Fibroblast of skin of scalp (primary cell): ENCODE measurements at places on chromosomes 6 and 20.
A peak's percentile ranks its signal among the peaks of the same experiment; 100 is the strongest.

GRCh38 chr6:123402052-123402451 lies 234.7 kb downstream of the TRDN start:
- DNase-seq = no peak

GRCh38 chr6:79813143-79813850 lies 134.1 kb downstream of the ELOVL4 start:
- DNase-seq = peak; percentile 19

DNA sequence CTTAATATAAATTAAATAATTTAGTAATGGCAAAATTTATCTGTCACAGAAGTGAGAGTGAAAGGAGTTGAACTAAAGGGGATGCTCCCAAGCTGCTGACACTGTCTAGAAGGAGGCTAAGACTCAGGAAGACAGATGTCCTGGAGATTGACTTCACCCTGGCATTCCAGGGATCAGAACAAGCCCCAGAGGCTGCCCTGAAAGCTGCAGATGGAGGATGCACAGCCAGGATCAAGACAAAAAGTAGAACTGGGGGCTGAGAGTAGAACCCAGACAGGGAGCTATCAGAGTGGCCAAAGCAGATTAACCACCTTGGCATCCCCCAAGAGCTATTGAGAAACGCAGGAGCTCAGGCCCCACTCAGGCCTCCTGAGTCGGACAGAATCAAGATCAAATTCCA lies 189.2 kb upstream of the PLCB4 start:
- DNase-seq = no peak

GRCh38 chr6:5670811-5671561 lies 335.7 kb downstream of the NRN1 start:
- peak; percentile 37 for DNase-seq

- no peak for DNase-seq
Measured at GRCh38 chr6:39059496-39060310, 11.1 kb downstream of the GLP1R start.

DNA sequence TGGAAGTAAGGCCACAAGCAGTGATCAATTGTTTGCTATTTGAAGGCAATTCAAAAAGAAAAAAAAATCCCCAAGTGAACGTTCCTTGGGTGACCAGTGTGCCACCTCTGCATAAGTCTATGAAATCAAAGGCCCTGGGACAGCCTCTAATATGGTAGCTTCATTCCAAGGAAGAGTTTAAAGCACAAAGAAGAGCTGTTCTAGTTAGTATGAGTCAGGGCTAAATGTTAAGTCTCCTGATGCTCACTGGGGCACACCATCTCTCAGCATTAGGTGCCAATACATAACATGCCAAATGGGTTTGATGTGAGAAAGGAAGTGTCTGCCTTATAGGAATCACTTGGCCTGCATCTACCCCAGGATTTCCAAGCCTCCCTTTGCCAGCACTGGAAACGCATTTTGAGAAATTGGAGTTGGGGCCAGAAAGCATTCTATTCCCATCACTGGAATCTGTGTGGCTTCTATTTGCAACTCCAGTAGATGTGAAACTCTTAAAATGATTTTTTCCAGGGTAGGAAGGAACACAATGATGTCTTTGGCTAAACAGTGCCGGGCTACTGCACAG lies 13.0 kb downstream of the UNC5CL start:
- no peak for DNase-seq

DNA sequence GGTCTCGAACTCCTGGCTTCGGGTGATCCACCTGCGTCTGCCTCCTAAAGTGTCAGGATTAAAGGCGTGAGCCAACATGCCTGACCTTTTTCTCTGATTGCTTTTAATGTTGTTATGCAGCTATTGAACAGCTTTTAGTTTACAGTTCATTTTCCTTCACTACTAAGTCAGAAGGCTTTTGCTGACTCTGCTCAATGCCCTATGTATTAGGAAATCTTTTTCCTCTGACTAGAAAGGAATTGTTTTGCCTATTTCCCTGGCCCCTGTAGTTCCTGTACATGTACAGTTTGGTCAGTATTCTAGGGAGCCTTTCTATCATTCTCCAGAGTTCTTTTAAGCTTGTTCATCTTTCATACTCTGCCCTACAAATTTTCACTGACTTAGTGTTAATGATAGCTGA lies 280.2 kb downstream of the CDKAL1 start:
- no peak for DNase-seq

- DNase-seq = no peak
Measured at GRCh38 chr6:35400111-35400510, 52.0 kb upstream of the FANCE start.

DNA sequence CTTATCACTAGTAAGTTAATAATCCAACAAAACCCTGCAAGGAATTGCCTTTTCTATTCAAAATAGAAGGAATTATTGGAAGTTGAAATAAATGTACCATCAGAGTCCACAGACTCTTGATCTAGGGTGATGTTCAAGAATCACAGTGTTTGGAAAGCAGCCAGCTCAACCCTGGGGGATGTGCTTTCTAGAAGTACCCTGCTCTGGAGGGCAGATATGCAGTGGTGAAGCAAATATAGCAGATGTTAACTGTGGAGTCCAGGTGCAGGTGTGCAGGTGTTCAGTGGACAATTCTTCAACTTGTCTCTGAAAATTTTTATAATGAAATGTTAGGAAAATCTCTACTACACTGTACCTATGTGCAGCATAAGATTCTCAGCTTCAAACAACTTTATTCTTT lies 9.1 kb upstream of the INSM1 start:
- no peak for DNase-seq

GRCh38 chr20:51650685-51651134 lies 108.2 kb upstream of the NFATC2 start:
- peak; percentile 58 for DNase-seq

GRCh38 chr6:123383718-123384117 lies 253.0 kb downstream of the TRDN start:
- no peak for DNase-seq

DNA sequence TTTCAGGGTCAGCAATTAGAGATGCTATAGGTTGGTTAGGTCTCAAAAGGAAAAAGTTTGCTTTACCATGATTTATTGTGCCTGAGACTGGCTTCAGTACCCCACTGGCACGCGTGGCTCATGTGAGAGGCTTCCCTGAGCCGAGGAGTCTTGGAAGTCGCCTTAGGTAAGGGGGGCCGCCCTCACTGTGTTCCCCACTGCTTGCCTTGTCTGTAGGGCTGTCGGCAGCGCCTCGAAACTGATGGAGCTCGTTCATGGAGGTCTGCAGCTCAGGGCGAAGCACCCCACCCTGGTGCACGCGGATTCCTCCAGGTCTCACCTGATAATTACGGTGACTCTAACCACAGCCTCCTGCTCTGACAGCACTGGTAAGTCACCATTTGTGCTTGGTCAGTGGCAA lies 39.2 kb downstream of the FRMD1 start:
- DNase-seq = no peak

- peak; percentile 1 for DNase-seq
Measured at GRCh38 chr20:20668639-20669038, 43.8 kb downstream of the RALGAPA2 start.

DNA sequence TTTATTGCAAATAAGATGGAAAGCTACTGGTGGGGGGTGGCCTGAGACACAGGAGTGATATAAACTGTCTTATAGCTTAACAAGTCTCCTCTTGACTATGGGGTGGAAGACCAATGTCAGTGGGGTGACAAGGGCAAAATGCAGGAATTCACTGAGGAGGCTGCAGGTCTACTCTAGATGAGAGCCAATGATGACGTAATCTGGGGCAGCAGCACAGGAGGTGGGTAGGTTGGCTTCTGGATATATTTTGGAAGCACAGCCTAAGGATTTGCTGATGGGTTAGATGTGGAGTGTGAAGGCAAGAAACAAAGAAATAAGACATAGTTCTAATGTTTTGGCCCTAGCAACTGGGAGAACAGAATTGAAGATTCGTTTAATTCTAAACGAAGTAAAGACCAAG lies 253.2 kb downstream of the PTPRT start:
- DNase-seq = no peak

DNA sequence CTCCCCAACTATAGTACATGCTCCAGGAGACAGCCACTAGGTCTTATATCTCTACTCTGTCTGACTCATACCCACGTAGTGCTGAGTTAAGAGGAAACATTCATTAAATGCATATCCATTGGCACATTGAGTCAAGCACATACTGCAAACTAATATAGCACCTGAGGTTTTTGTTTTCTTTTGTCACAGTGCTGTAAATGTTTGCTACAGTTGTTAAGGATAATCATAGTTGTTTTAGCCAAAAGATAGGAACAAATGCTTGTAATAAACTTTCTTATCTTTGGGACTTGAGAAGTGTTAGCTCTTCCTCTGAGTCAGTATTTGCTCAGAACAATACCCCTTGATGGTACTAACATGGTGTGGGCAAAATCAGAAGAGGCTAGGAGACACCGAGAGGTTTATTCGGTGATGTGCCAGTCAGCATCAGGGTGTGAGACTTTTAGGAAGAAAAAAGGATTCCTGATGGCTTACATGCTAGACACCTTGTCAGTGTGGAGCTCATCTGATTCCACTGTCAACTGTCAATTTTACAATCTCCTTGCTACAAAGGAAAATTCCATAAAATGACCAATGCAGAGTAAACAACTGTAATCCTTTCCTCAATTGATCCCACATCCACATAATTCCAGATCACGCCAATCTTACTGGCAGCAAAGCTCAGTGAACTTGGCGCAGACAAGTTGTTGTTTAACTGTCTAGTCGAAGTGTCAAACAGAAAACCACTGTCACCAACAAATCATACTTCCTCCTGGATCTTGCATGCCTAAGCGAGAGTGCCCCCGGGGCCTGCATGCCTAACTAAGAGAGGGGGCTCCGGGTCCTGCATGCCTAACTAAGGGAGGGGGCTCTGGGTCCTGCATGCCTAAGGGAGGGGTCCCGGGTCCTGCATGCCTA lies 36.1 kb downstream of the ELOVL2 start:
- peak; percentile 37 for DNase-seq

- no peak for DNase-seq
Measured at GRCh38 chr20:32209850-32210605, 2.3 kb downstream of the POFUT1 start.

DNA sequence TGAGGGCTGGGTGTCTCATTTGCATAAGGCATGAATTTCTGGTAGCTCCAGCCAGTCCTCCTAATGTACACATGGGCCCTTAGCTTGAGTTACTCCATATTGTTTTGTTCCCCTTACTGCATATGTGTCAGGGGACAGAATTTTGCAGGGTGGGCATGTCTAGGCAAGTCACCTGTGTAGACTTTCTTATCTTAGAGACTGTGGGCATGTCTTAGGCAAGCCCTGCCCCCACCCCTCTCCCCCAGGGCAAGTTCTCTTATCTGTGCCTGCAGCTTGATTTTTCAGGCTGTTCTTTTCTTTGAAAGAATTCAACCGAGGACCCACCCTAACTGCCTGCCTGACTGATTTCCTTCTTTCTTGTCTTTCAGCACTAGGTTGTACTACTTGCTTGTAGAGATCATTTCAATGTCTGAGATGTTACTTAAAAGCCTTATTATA lies 32.1 kb downstream of the NHLRC1 start:
- DNase-seq = no peak

- DNase-seq = no peak
Measured at GRCh38 chr20:13486694-13487093, 152.0 kb downstream of the TASP1 start.

GRCh38 chr20:41038878-41039404 lies 10.3 kb downstream of the TOP1 start:
- DNase-seq = no peak

- no peak for DNase-seq
Measured at GRCh38 chr6:121688974-121689373, 253.5 kb downstream of the GJA1 start.

- DNase-seq = no peak
Measured at GRCh38 chr6:126534401-126534800, 194.5 kb downstream of the CENPW start.

DNA sequence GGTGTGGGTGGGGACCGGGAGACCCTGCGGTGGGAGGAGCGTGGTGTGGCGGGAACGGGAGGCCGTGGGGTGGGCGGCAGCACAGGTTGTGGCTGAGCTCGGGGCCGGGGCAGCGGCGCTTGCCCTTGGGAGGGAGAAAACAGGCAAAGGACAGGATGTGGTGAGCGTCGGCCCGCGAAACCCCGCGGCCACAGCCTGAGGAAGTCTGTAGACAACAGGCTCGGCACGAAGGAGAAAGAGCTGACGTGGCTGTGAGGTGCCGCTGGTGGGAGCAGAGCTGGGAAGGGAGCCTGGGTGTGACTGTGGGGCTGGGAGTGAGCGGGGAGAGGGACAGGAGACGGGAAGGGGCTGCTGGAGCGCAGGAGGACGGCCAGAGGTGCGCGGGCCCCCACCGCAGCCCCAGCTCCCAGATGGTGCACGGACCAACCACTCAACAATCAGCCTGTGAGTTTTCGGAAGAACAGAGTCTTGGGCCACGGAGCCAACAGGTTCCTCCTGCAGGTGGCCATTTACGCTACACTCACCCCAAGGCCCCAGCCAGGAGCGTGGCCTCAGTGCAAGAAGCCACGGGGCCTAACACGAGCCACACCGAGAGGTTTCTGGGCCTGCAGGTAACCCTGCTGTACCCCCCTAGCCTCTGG lies 202.8 kb downstream of the DLL1 start:
- DNase-seq = no peak

DNA sequence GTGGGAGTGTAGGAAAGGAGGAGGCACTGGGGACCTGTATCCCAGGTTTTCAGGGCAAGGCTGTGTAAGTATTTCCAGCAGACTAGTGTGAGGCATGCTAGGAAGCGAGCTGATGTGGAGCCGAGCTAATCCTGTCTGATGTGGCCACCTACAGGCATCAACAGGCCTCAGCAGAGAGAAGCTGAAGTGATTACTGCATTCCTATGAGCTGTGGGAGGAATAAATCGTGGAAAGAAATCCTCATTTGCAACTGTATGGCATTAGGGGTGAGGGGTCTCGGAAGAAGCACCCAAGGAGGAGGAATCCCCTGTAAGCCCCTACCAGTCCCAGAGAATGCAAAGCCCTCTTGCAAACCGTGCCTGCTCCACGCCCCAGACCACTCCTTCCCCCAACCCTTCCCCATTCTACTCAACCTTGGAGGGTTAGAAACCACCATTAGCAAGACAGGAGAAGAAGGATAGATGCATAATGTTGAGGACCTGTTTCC lies 41.6 kb downstream of the C6orf15 start:
- DNase-seq = peak; percentile 73

DNA sequence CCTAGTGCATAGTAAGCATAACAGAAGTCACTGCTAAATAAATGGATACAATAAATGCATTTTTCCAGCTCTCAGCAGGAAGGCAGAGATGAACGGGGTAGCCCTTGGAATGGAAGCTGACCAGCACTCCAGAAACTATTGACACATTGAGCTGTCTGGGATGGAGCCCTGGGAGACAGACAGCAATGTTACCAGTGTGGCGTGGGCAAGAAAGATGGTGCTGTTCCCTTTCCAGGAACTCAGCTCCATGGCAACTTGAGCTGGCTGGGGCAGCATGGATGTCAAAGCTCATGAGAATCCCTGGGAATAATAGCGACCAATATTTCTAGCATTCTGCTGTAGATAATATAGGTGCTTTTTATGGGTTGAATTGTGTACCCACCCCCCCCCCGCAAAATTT lies 104.3 kb upstream of the PTPRT start:
- no peak for DNase-seq

- DNase-seq = peak; percentile 21
Measured at GRCh38 chr6:84243240-84243639, 15.8 kb upstream of the CEP162 start.

DNA sequence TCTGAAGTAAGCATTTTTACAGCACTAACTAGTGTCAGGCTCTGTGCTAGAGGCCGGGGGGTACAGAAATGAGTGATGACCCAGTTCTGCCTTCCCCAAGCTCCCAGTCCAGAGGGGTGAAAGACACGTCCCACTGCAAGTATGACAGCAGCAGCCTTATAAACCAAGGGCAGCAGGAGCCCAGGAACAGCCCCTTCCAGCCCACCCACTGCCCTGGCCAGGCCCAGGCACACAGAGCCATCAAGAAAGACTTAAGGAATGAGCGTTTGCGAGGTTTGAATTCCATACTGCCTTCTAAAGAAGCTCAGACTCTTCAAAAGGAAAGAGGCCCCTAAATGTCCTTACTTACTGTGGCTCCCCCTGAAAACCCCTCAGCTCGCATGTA lies 10.0 kb downstream of the TRERF1 start:
- DNase-seq = peak; percentile 68
